Muscle of leg (tissue), 16 donors: ENCODE measurements at places on chromosomes 13 and 19. TPM values are rescaled to one million over a fixed set of nuclear protein-coding genes. Genes with fewer than 3 reads are reported as not detected.

GRCh38 chr13:68727798-68728197 lies 1379.8 kb upstream of the ATXN8OS start:
- no peak for DNase-seq
- H3K27me3 ChIP-seq, result no peaks in the 10 kb centered on the region
- H3K27ac ChIP-seq, result no peak overlapping the region
- no peaks in the 10 kb centered on the region for H3K4me1 ChIP-seq
- no peaks in the 10 kb centered on the region for H3K36me3 ChIP-seq

DNA sequence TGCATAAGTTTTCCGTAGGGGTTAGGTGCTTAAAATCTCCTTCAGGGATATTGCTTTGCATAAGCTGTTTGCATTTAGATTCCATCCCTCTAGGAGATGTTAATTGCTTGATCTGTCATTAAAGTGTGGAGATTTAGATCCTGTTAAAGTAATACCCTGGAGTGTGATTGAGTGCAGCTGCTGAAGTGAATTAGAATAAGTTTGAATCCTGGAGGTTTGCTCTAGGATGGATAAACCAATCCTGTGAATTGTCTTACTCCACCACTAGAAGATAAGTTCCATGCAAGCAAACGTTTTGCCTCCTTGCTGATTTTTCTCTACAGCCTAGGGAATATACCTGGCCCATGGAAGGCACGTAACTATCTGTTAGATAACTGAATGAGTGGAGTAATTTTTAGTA lies 1487.2 kb upstream of the PRR20A start:
- H3K27me3 ChIP-seq, result no peaks in the 10 kb centered on the region
- DNase-seq, result no peak
- H3K36me3 ChIP-seq, result no peaks in the 10 kb centered on the region
- H3K27ac ChIP-seq, result no peak overlapping the region

The ZAR1L gene
- 0.04 TPM for total RNA-seq

The TUBGCP3 gene
- 14.2 TPM for total RNA-seq

- H3K27ac ChIP-seq, result peak within 1 kb of the TSS; percentile 77
- H3K4me1 ChIP-seq, result peaks cover 3% of the 10 kb centered on the region
- H3K4me3 ChIP-seq, result peak within 1 kb of the TSS; percentile 54
- peak; percentile 99 for DNase-seq
Observed at GRCh38 chr19:44401139-44402115, at the start of gene ZNF285. TSS of gene ZNF285 (minus strand) at chr19:44401608. CDS start at chr19:44397213, 4,395 bp downstream.

DNA sequence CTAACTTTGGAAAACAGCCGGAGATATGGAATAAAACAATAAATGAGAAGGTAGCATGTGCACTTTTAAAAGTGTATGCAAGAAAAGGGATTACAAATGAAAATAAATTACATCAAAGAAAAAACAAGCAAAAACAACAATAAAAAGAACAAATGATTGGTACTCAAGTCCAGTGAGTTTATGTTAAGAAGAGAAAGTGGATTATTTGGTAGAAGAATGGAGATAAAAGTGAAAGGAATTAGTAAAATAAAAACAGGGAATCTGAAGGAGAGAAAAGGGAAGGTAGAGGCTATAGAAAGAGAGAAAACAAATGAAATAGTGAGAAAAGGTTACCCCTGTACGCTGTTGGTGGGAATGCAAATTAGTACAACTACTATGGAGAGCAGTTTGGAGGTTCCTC lies 28.6 kb upstream of the KLF12 start:
- DNase-seq, result no peak
- no peaks in the 10 kb centered on the region for H3K36me3 ChIP-seq
- peaks cover 4% of the 10 kb centered on the region for H3K4me1 ChIP-seq
- no peak overlapping the region for H3K27ac ChIP-seq
- no peak overlapping the region for H3K4me3 ChIP-seq

DNA sequence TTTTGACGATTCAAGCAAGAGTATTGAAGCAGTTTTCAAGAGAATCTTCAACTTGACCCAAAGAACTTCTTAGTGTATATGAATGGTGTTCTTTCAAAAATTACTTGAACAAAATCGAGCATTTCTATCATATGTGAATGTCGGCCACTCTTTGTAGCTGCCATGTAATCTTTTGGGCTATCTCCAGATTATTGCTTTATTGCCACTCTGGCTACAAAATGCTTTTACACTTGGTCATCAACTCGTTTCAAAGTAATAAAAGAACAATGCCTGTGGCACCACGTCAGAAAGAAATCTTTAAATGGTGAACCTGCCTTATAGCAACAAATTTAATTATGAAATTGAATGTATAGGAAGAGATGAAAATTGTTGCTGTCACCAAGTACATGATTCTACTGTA lies 834.5 kb downstream of the GPC5 start:
- no peak overlapping the region for H3K4me3 ChIP-seq
- no peaks in the 10 kb centered on the region for H3K27me3 ChIP-seq
- DNase-seq, result no peak
- no peak overlapping the region for H3K27ac ChIP-seq
- no peaks in the 10 kb centered on the region for H3K36me3 ChIP-seq

The BEST2 gene
- not detected for total RNA-seq

DNA sequence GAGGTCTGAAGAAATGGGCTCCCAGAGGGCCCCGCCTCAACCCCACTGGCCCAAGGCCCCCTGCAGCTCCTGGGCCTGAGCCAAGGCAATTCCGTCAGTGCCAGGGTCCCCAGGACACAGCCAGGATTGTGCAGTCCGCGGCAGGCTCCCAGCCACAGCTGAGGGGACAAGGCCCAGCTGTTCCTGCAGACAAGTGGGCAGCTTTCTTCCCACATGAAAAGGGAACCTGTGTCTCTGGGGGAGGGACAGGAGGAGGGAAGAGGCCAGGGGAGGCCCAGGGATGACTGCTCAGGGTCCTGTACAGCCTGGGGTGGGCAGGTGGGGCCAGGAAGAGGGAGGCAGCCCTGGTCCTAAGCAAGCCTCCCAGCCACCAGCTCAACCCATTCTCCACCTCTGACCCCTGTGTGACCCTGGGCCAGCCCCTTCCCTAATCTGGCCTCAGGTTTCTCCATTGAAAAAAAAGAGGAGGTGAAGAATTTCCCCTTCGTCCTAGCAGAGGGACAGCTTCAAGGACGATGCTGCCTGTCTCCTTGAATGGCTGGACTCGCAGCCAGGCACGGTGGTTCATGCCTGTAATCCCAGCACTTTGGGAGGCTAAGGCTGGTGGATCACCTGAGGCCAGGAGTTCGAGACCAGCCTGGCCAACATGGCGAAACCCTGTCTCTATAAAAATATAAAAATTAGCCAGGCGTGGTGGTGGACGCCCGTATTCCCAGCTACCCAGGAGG lies 20.5 kb upstream of the VSTM2B start:
- H3K27ac ChIP-seq, result no peak overlapping the region
- H3K4me3 ChIP-seq, result no peak overlapping the region
- peaks cover 23% of the 10 kb centered on the region for H3K4me1 ChIP-seq

GRCh38 chr13:74929436-74929835 lies 552.5 kb downstream of the TBC1D4 start:
- no peak for DNase-seq
- no peak overlapping the region for H3K4me3 ChIP-seq
- H3K36me3 ChIP-seq, result no peaks in the 10 kb centered on the region
- H3K4me1 ChIP-seq, result peaks cover 6% of the 10 kb centered on the region
- no peaks in the 10 kb centered on the region for H3K27me3 ChIP-seq

The LHB gene
- not detected for total RNA-seq

- H3K4me3 ChIP-seq, result no peak overlapping the region
- no peak for DNase-seq
- H3K27ac ChIP-seq, result no peak overlapping the region
- H3K4me1 ChIP-seq, result no peaks in the 10 kb centered on the region
Observed at GRCh38 chr13:20608438-20609020, 41.6 kb downstream of the IFT88 start.

DNA sequence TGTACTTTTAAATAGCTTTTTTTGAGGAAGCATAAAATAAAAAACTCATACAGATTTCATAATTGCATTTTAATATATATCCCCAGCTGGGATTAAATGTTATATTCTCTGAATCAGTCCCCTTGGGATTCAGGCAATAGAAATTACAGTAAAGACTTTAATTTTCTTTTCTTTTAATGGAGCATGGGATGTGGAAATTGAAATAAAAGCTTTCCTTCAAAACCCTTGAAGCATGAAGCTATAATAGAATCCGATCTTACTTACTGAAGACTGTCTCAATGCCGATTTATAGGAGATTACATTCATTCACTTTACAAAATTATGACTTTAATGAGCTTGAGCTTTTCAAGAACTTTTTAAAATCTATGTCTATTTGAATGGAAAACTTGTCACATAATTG lies 243.4 kb downstream of the SPRY2 start:
- no peak for DNase-seq
- H3K36me3 ChIP-seq, result no peaks in the 10 kb centered on the region
- H3K27me3 ChIP-seq, result no peaks in the 10 kb centered on the region
- no peak overlapping the region for H3K27ac ChIP-seq
- H3K4me3 ChIP-seq, result no peak overlapping the region

DNA sequence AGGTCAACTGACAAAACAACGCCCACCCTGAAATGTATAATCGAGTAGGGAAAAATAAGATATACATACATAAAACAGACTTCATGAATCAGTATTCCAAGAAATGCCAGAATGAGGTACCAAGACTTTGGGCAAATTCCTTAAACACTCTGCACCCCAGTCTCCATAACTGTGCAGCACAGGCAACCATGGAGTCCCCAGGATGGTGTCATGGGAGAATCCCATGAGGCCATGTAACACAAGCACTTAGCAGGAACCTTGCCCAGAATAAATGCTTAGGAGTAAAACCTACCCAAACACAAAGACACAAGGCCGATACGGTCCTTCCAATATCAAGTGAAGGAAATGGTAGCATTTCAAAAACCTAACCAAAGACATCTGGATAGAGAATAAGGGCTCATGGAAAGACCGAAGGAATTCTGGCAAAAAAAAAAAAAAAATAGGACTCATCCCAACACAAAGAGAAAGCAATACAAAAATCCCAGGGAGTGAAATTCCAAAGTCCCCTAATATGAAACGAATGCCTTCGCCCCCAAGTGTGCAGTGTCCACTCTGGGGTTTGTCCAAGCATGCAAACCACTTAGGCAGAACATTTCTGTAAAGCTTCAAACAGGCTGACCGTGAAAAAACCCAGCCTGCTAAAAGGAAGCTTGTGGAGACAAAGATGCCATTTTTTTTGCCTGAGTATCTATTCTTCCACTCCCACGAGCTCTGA lies 11.1 kb downstream of the ZC3H4 start:
- H3K27ac ChIP-seq, result no peak overlapping the region
- peaks cover 12% of the 10 kb centered on the region for H3K36me3 ChIP-seq
- no peak overlapping the region for H3K4me3 ChIP-seq
- H3K4me1 ChIP-seq, result peaks cover 48% of the 10 kb centered on the region
- DNase-seq, result no peak

The DCT gene
- 0.18 TPM for total RNA-seq

- no peak overlapping the region for H3K27ac ChIP-seq
- no peak overlapping the region for H3K4me3 ChIP-seq
- H3K4me1 ChIP-seq, result no peaks in the 10 kb centered on the region
Observed at GRCh38 chr19:28554321-28555091, 658.4 kb downstream of the UQCRFS1 start.

The MRPS12 gene
- total RNA-seq, result 19.6 TPM
